ENCODE measurements at places on chromosomes 7 and 10.

DNA sequence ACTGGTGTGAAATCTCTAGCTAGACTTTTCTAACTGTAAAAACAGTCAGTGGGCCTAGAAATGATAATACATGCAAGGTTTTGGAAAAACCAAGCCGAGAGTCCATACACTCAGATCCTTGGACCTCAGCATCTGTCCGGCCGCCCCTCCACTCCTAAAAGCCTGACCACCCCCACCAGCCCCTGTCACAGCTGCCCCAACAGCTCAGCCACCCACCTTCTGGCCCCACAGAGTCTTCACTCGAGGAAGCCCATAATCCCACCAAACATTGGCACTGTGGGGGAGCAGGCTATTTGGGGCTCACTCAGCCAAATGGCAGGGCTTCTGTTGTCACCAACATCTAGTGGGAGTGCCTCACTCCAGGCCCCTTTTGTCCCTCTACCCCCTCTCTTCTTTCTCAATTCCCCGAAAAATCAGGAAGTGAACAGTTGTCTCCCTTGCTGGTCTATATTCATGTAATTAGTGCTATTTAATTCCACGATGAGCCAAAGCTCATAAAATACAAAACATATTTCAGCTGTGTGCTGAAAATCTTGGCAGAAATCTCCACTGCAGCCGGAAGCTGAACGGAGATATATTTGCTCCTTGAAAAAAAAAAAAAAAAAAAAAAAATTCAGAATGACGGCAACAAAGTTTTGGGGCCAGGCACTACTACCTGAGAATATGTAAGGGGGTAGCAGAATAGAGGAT, 55.5 kb downstream of the PLXNA4 start:
- no peak for DNase-seq

GRCh38 chr7:158819571-158820203, 9.6 kb downstream of the ESYT2 start:
- no peak for DNase-seq

- peak; percentile 72 for DNase-seq
Observed at GRCh38 chr10:98309366-98310355, 41.7 kb upstream of the LOXL4 start.

DNA sequence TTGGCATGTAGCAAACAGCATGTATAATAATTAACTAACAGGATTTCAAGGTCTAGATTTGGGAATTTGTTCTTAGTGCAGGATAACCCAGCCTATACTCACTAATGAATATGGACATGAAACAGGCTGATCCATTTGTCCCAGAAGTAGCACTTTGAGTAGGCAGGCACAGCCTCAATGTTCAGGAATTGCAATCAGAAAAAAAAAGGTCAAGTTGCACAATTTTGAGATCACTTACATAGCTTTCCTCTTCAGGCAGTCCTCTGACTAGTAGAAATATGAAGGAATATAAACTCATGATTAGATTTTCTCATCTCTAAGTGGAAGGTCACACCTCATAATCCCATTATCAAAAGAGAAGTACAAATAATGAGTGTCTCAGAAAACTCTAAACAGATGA, 921.4 kb upstream of the CELF2 start:
- no peak for DNase-seq

GRCh38 chr10:113930482-113931057, 76.1 kb downstream of the NHLRC2 start:
- DNase-seq = no peak

GRCh38 chr10:51983481-51983880, 284.1 kb upstream of the CSTF2T start:
- no peak for DNase-seq

DNA sequence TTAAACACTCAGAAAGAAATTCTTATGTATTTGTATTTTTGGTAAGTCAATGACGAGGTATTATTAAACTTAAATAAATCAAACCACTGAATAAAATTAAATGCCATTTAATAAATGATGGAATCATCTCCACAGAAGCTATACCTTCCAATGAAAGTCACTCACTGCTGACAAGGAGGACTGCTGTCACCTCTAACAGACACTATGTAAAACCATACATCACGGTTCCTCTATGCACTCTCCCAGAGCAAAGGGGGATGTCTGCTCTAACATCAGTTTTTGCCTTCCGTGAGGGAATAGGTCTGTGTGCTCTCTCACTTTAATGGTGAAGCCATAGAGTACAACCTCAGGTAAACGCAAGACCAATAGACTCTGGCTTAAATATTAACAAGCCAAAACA, 99.7 kb upstream of the DDC start:
- no peak for DNase-seq

GRCh38 chr7:33771422-33771821, 133.9 kb upstream of the BMPER start:
- no peak for DNase-seq

DNA sequence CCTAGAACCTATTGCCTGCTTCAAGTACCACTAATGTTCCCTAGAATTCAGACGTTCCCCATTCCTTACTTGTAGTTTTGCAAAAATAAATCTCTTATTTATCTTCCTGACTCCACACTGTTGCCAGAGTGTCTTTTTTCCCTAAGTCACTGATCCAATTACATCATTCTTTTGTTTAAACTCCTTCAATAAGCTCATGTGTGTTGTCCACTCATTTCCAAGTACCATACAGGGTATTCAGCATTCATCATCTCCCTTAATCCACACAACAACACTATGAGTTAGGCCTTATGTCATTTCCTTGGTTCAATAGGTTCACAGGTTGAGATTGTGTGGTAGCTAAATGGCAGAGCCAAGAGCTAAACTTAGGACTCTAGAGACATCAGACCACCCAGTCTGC, 119.9 kb upstream of the RHOBTB1 start:
- DNase-seq = no peak

GRCh38 chr10:102597131-102597991, 46.9 kb upstream of the TRIM8 start:
- DNase-seq = peak; percentile 49

DNA sequence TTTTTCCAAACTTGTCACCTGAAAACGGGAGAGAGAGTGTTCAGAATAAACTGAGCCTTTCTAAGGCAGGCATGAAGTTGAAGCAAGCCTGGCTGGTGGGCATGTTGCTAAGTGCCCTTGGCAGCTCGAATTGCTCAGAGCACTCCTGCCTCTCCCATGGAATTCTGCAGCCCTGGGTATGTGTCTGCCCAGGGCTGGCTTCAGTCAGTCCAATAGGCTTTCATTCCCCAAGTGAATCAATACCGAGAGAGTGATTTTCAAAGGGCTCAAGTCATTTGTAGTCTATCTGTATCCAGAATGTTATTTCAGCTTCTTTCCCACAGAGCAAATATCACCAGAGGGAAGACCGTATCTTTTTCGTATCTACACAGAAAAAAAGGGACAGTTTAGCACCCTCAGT, 415.5 kb upstream of the COBL start:
- no peak for DNase-seq

DNA sequence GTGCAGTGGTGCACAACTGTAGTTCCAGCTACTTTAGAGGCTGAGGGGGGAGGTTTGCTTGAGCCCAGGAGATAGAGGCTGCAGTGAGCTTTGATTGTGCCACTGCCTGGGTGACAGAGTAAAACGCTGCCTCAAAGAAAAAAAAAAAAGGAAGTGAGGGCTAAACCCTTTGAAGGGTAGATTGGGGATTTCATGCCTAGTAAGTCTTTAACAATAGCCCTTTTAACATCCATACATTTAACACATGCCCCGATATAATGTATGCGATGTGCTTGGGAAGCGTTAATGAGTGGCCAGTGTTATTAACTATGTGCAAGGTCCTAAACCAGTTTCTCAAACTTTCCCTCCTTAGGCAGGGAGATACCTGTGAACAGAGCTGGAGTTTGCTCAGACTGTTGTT, 229.2 kb upstream of the HPS1 start:
- no peak for DNase-seq

GRCh38 chr7:93171606-93172226, 23.5 kb upstream of the SAMD9L start:
- no peak for DNase-seq

DNA sequence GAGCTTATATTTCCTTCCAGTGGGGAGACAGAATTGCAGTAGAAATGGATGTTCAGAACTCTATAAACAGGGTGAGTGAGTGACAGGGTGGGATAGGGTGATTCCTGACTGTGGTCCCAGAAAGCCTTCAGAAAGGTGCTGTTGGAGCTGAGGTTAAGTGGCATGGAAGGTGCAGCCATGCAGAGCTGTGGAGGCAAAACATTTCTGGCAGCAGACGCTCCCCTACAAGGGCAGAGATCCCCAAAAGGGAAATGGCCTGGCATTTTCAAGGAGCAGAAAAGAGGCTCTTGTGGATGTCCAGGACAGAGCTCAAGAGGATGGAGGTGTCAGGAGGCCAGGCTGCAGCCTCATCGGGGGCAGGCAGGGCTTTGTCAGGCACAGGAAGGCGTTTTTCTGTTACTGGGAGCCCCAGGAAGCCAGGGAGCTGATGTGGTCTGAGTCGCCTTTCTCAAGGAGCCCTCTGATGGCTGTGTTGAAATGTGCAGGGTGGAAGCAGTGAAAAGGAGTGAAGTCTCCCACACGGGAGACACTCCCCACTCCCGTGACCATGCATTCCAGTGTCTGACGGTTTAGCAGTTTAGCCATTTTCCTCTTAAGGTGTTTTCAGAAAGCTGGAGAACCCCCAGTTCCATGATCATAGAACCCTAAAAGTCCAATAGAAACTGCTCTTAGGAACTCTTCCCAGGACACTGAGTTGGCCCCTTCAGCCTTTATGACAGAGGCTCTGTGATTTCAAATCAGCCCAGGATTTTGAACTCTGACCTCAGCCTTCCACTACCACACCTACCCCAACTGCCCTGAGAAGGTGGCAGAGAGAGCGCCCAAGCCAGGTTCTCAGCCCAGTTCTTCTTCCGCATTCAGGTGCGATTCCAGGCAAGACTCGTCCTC, 96.2 kb downstream of the C10orf105 start:
- no peak for DNase-seq

DNA sequence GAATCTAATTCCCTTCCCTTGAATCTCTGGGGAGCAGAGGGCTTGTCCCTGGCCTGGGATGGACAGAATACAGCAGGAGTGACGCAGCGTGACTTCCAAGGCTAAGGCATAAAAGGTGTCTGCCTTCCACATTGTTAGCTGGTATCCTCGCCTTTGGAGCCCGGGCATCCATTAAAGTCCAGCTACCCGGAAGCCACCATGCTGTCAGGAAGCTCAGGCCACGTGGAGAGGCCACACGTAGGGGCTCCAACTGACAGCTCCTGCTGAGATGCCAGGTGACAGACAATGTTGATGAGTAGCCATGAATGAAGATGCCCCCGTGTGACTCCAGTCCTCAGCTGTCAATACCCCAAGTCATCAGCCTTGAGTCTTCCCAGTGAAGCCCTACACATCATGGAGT, 99.9 kb downstream of the OAT start:
- no peak for DNase-seq

GRCh38 chr10:69324583-69324982, 46.3 kb downstream of the HK1 start:
- no peak for DNase-seq

GRCh38 chr7:80002865-80003264, 131.8 kb upstream of the GNAI1 start:
- no peak for DNase-seq

DNA sequence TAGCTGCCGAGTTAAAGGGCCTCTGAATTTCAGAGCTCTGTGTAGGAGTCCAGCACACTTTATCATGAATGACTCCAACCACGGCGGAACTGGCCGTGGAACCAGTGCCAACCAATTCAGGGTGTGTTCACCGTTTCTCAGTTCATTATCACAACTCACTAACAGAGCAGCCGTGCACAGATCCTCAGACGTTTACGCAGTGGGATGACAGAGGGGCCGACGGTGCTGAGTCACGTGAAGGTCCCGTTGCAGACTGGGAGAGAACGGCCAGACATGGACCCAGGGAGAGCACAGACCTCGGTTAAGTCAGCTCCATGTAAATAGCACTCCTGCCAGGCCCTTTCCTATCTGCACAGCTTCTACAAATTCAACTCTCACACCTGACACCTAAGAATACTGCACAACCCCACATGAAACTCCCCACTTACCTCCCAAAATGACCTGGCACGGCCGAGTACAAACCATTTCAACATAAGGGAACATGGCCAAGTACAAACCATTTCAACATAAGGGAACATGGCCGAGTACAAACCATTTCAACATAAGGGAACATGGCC, 95.5 kb downstream of the DIP2C start:
- DNase-seq = no peak

- no peak for DNase-seq
Observed at GRCh38 chr10:79400146-79401004, 45.0 kb downstream of the ZCCHC24 start.

GRCh38 chr10:103613616-103614015, 120.1 kb downstream of the NEURL1 start:
- DNase-seq = peak; percentile 31

GRCh38 chr7:121945480-121946236, 72.7 kb downstream of the PTPRZ1 start:
- DNase-seq = no peak

DNA sequence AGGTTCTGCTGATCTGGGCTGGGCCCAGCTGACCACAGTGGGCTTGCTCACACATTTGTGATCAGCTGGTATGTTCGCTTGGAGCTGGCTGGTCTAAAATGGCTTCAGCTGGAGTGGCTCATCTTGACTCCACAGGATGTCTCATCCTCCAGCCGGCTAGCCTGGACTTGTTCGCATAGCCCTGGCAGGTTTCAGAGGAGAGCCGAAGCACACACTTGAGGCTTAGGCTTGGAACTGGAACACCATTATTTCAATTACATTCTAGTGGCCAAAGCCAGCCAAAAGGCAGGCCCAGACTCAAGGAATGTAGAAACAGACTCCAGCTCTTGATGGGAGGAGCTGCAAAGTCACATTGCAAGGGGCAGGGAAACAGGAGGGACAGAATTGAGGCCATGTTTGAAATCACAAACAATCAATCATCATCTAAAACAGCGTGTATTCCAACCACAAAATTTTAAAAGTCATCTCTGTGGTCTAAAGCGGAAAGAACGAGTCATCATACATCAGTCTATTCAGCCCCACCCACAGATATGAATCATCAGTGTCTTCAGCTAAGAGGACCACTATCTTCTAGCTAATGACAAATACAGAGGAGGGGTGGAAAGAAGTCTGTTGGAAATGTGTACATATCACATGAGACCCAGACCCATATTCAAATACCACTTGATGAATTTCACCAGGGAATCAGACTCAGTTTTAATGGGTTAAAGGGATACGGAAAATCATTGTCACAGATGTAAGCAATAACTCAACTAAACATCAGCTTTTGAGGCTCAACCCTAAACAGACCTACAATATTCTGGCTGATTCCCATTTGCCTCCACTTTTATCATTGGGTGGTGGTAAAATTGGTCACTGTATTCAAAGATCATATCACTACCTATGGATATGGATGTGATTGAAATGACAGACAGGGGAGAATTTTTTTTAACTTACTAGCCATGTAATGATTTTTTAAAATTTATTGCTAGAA, 139.0 kb upstream of the MKLN1 start:
- DNase-seq = no peak

DNA sequence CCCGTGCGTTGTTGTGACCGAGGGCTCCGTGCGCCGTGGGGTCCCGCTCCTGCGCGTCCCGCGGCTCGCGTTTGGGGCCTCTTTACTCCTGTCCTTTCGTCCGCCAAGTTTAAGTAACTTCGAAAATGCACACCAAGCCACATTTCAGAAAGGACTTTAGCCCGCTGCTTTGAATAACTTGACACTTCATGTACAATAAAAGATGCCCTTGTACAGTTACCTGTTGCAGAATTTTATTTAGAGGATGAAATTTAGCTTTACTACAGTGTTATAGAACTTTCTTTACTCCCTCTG, 459 bp downstream of the SUGCT start:
- DNase-seq = no peak
